IMR-90 (cell line): ENCODE measurements at places on chromosomes 2 and 18. TPM values are rescaled to one million over a fixed set of nuclear protein-coding genes. Genes with fewer than 3 reads are reported as not detected.

Gene GREB1L
- polyA plus RNA-seq = 0.01 and 0.02 TPM in 2 replicates

Gene MROH2A
- polyA plus RNA-seq = not detected in 2 replicates

Gene SRD5A2
- not detected in 2 replicates for polyA plus RNA-seq

- DNase-seq = no peak
Measured at GRCh38 chr18:34729264-34729663, 19.2 kb downstream of the DTNA start.

Gene ARHGAP28
- 1.3 and 1.8 TPM in 2 replicates for polyA plus RNA-seq

- peak; percentile 99 for DNase-seq
Measured at GRCh38 chr2:195561116-195561921, 95.7 kb upstream of the SLC39A10 start.
